Smooth muscle cell of bladder (primary cell): ENCODE measurements at places on chromosomes 5 and 9. TPM values are rescaled to one million over a fixed set of nuclear protein-coding genes. Genes with fewer than 3 reads are reported as not detected.

Gene SLCO6A1
- not detected in 2 replicates for total RNA-seq

Gene FRRS1L
- 0.09 and 0.14 TPM in 2 replicates for total RNA-seq

Gene FRMD3
- 0.14 and 0.18 TPM in 2 replicates for total RNA-seq

Gene OMD
- total RNA-seq, result not detected in 2 replicates

Gene RETREG1
- total RNA-seq, result 0.71 and 0.92 TPM in 2 replicates

Gene CNTFR
- total RNA-seq, result under 0.01 TPM in 1 of 2 replicates, not detected in the other

Gene GRXCR2
- not detected in 2 replicates for total RNA-seq

Gene ANKRD18B
- 0.28 and 0.46 TPM in 2 replicates for total RNA-seq

Gene CRHBP
- total RNA-seq, result 1.3 and 2.1 TPM in 2 replicates
